Aorta (tissue), 5 donors: ENCODE measurements at places on chromosomes 2 and 18. TPM values are rescaled to one million over a fixed set of nuclear protein-coding genes. Genes with fewer than 3 reads are reported as not detected.

The CPO gene
- total RNA-seq, result 0.58 TPM

The GALNT14 gene
- 1.2 TPM for total RNA-seq

The DPP10 gene
- total RNA-seq, result not detected

The TRAF3IP1 gene
- total RNA-seq, result 21.0 TPM

The ZBTB7C gene
- total RNA-seq, result 22.4 TPM

The EMX1 gene
- total RNA-seq, result not detected

The RAX gene
- not detected for total RNA-seq

The GULP1 gene
- 74.8 TPM for total RNA-seq

The ANO7 gene
- 5.4 TPM for total RNA-seq

The ALLC gene
- not detected for total RNA-seq
